Kasumi-1 (cell line): ENCODE measurements at places on chromosomes 1 and 21.

DNA sequence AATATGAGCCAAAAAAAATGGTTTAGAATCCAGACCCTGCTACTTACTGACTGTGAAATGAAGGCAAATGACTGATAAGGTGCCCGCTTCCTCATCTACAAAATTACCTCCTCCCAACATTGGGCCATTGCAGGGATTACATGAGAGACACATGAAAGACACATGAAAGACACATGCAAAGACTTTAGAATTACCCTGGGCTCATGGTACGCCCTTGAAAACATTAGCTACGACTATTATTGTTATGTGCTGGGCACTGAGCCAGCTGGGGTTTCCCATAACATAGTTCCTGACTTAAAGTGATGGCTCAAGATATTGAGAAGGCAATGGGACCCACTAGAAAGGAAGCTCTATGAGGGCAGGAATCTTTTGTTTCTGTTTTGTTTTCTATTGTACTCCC lies 43.7 kb upstream of the KANK4 start:
- DNase-seq = no peak

DNA sequence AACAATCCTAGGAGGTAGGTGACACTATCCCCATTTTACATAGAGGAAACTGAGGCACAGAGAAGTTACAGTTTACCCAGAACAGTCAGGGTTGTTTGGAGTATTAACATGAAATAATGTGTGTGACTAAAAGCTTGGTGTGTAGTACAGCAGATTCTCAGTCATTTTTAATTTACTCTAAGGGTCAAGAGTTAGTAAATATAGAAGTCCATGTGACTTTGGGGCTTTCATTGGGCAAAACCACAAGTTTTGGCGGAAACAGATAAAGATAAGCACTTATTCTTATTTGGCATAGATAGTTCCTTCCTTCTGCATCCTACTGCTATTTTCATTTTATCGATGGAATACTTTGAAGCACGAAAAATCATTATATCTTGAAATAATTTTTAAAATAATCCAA lies 128.5 kb downstream of the DNM3 start:
- no peak for DNase-seq

DNA sequence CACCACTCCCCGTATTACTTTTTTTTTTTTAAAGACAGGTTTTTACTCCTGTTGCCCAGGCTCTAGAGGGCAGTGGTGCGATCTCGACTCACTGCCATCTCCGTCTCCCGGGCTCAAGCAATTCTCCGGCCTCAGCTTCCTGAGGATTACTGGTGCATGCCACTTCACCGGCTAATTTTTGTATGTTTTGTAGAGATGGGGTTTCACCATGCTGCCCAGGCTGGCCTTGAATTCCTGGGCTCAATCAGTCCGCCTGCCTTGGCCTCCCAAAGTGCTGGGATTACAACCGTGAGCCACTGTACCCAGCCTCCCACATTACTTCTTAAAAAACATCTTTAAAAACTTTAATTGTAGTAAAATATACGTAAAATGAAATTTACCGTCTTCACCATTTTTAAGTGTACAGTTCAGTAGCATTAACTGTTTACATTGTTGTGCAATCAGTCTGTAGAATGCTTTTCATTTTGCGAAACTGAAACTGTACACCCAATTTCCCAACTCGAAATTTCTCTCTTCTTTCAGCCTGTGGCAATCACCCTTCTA lies 77.0 kb downstream of the ZMYM4 start:
- DNase-seq = peak; percentile 55

DNA sequence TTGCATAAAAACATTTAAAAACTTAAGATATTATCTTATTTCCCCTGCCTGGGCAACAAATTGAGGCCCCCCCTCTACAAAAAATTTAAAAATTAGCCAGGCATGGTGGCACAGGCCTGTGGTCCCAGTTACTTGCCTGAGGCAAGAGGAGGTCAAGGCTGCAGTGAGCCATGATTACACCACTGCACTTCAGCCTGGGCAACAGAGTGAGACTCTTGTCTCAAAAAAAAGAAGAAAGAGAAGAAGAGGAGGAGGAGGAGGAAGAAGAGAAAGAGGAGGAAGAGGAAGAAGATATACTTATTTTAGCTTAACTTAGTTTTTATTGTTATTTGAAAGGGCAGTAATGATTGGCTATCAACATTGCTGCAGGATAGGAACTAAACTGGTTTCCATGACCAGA lies 73.8 kb upstream of the IPO9 start:
- no peak for DNase-seq

GRCh38 chr1:109917768-109918606 lies 7.3 kb downstream of the CSF1 start:
- DNase-seq = no peak

DNA sequence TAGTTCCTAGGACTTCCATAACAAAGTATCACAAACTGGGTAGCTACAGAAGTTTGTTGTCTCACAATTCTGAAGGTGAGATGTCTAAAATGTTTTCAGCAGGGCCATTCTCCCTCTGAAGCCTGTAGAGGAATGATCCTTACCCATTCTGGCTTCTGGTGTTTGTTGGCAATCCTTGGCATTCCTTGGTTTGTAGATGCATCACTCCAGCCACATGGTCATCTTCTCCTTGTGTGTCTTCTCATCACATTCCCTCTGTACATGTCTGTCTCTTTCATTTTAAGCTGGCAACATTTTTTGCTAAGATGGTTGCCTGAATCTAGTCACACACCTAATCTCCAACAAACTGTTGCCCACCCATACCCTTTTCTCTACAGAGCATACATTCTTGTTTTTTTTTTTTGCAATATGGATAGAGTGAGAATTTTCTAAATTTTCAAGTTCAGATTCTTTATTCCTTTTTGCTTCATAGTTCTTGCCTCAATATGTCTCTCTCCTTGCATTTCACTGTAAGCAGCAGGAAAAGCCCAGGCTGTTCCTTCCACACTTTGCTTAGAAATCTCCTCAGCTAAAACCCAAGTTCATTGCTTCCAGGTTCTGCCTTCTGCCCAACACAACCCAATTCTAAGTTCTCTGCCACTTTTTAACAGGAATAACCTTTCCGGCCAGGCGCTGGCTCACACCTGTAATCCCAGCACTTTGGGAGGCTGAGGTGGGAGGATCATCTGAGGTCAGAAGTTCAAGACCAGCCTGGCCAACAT lies 18.3 kb downstream of the ZBED6 start:
- DNase-seq = no peak

GRCh38 chr21:35197191-35197590 lies 148.1 kb upstream of the RUNX1 start:
- no peak for DNase-seq

DNA sequence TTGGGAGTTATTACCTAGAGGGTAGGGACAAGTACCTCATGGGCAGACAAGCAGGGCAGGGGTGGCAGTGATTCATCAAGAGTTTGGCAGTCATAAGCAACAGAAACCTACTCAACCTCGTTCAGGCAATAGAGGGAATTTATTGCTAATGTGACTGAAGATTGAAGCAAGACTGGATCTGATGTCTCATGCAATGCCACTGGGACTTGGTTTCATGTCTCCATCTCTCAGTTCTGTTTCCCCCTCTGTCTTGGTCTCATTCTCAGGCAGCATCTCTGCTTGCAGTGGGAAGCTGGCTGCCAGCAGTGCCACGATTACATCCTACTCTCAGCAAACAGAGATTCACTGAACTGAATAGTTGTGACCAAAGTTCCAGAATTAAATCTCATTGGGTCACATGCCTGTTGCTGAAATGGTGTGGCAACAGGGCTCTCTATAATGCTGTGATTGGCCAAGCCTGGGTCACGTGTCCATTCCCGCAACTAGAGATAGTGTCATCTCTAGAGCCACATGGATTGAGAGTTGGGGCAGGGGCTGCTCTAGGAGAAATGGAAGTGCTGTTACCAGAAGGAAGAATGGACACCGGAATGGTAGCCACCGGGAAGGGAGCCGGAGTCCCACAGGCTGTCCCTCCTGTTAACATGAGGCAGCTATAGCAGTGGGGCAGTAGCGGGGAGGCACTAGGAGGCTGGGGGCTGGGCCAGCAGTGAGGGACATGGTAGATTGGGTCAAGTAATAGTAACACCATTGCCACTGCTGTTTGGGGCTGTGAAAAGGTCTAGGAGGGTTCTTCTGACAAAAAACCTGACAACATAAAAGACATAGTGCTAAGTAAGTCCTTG lies 3.9 kb upstream of the CDC42 start:
- DNase-seq = no peak

- no peak for DNase-seq
Observed at GRCh38 chr1:93171549-93172034, 8.6 kb downstream of the TMED5 start.

- peak; percentile 40 for DNase-seq
Observed at GRCh38 chr1:174964261-174964971, 35.3 kb upstream of the CACYBP start.

DNA sequence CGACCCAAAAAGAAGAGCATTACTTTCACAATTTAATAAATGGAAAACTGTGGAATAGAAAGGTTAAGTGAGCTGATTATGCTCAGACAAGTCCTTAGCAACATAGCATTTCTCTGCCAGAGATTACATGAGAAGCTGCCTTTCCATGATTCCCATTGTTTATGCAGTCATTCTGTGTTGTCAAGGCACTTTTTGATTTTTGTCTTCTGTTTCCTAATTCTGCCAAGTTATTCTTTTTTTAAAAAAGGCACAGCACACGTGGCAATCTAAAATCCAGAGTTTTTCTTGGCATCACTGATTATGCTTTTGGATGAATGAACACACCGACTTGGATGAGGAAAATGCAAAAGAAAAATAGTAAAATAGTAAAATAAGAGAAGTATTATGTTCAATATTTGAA lies 185.0 kb downstream of the RGS7 start:
- no peak for DNase-seq

DNA sequence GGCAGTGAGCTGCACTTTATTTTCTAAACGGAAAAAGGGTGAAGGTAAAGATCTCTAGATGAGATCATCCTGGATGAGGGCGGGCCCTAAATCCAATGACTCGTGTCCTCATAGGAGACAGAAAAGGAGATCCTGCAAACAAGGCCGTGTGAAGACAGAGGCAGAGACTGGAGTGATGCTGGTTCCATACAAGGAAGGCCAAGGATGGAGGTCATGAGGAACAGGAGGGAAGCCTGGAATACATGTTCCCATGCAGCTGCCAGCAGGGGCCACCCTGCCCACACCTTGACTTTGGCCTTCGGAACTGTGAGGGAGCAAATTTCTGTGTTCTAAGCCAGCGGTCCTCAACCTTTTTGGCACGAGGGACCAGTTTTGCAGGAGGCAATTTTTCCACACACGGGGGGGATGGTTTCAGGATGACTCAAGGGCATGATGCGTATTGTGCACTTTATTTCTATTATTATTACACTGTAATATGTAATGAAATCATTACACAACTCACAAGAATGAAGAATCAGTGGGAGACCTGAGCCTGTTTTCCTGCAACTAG lies 94.3 kb downstream of the PSMG1 start:
- DNase-seq = no peak

DNA sequence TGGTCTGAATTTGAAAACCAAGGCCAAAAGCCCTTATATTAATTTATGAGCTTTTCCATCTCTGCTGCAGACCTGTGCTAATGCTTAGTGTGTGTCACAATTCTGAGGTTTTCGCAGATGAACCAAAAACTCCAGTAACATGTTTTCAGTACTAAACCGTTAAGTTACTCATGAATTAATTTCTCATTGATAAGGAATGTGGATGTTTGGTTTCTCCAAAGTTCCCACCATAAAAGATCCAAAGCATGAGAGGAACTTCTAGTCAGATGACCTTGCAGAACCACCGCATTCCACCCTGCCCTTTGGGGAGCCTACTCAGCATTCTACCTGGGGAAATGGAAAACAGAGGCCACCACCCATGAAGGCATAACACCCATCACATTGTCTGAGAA lies 7.5 kb upstream of the LEPR start:
- no peak for DNase-seq

GRCh38 chr1:51697166-51697565 lies 80.3 kb downstream of the OSBPL9 start:
- no peak for DNase-seq

DNA sequence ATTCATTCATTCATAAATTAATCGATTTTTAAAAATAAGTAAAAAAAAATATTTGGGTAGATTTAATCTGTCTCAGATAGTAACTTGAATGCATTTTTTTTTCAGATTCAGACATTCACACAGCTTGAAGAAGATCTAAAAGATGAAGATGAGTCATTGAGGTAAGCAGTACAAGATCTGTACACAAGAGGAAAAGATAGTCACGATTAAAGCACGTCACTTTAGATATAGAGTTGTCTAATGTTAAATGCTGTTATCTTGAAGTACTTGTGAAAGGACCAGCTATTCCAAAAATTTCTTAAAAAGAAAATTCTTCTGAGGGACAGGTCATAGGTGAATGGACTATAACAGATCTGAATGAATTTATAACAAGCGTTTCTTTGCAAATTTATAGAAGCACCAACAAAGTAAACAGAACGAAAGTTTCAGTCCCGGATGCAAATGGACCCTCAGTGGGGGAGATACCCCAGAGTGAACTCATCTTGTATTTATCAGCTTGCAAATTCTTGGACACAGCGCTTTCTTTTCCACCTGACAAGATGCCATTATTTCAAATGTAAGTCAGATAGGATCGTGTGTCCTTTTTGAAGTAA lies 31.2 kb upstream of the MORC3 start:
- DNase-seq = no peak

DNA sequence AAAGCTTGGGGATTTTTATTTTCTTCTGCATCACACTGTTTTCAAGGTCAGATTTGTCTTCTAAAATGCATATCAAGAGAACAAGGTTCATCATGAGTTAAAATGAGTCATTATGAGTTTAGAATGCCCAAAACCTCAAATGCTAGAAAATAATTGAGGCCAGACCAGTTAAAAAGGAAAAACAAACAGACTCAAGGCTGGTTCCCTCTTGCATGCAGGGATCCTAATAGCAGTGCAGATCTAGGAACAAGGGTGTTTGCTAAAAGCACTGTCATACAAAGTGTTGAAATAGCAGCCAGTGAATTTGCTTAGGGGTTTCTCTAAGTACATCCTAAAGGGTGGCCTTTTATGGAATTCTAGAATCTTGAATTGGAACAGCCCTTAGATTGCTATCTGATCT lies 15.3 kb downstream of the BEND5 start:
- DNase-seq = no peak

DNA sequence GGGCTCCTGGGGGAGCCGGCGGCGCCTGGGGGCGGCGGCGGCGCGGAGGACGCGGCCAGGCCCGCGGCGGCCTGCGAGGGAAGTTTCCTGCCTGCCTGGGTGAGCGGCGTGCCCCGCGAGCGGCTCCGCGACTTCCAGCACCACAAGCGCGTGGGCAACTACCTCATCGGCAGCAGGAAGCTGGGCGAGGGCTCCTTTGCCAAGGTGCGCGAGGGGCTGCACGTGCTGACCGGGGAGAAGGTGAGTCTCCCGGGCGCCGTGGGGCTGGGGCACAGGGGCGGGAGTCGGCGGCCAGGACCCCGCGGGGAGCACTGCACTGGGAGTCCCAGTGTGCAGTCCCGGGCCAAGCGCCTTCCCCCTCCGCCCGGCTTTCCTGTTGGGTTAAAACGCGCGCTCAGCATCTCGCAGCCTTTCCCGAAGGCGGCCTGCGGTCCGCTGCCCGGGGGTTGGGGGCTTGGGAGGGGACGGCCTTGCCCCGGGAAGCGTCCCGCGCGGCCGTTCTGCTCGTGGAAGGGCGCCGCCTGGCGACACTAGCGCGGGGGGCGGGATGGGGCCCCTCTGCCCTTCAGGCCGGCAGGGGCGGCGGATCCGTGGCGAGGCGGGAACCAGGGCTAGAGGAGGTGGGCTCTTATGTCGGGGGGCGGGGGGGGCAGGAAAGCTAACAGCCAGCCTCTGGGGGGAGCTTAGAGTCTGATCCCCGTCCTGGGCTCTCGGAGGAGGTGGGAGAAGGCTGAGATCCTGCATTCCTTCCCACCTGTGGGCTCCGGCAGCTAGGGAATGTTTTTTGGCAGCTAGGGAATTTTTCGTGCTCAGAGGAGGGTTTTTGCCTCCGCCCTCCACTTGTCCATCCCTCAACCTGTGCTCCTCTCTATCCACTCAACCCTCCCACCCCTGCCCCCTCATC lies 1.1 kb downstream of the HUNK start:
- peak; percentile 9 for DNase-seq
